SK-N-SH (cell line): ENCODE measurements at places on chromosomes 1 and 21.

DNA sequence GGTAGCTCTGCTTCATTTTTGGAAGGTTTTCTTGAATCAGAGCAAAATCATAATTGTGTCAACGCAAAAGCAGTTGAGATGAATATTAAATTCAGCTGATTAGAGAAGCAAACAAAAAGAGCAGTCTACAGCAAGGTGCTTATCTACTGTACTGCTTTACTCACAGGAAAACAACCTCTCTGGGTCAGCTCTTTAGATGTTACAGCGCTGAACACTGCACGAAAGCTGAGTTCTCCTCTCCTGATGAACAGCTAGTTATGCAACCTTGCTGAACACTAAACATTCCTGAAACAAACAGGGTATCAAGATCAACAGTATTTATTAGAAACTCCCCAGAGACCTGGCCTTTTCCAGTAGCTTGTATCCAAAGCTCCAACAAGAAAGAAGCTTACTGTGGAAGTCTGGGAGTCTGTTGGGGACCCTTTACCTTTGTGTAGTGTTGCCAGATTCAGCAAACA lies 41.3 kb downstream of the TBCE start:
- DNase-seq: no peak

GRCh38 chr1:204263254-204263910 lies 49.6 kb upstream of the GOLT1A start:
- peak; percentile 78 for DNase-seq

- no peak for DNase-seq
Measured at GRCh38 chr1:92755541-92756461, 29.1 kb downstream of the EVI5 start.

DNA sequence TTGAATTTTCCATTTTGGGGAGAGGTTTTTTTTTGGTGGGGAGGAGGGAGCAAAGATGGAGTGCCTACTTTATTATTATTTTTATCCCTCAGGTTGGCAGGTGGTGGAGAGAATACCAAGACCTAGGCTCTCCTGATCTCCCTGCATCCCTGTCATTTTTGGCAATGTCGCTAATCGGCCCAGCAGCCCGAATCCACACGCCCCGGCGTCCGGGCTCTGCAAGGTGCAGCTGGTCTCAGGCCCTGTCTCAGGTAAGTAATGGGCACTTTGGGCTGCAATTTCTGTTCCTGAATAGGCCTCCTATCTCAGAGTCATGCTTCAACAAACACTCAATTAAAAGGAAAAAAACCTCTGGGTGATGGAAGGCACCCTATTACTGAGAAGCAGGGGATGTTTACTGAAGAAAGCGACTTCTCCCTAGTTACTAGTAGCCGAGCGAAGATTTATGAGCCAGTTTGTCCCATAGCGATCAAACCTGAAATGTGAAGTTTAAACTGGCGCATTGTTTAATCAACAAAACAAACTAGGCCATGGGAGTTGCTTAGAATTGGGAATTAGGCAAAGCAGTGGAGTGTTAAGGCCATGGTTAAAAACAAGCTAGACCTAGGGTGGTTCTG lies 137.8 kb downstream of the RWDD3 start:
- DNase-seq: no peak

- peak; percentile 55 for DNase-seq
Measured at GRCh38 chr1:176692431-176692830, 229.5 kb downstream of the PAPPA2 start.

GRCh38 chr1:155904261-155904660 lies 6.9 kb downstream of the RIT1 start:
- DNase-seq: no peak

DNA sequence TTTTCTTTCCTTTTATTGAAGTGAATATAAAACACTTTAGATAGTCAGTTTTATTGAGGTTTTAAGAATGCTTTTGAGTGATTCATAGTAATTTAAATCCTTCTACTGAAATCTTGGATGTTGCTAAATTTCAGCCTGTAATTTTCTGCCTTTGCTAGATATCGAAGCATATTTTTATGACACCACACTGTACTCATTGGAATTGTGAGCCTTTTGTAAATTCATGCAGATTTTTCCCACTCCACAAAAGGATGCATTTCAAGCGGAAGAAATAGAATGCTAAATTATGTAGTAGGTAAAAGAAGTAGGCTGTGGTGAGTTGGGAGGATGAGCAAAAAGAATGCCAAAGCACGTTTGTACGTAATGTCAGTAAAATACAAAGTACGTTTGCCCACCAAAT lies 13.8 kb downstream of the SNX7 start:
- no peak for DNase-seq

- no peak for DNase-seq
Measured at GRCh38 chr1:246267896-246268295, 239.2 kb downstream of the SMYD3 start.

DNA sequence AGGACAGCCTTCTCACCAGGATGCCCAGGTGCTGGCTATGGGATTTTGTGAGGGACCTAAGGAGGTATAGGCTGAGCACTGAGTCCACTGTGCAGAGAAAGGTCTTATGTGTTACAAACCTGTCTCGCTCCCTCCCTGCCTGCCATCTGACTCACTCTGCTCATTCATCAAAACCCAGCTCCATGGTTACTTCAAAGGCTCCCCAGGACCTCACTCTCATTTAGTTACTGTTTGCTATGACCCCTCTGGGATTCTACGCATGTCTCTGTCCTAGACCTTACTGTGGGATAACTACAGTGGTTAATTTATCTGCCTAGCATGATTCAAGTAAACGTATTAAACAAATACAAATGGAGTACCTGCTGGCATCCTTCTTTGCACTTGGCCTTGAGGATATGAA lies 211.6 kb upstream of the KIAA0040 start:
- no peak for DNase-seq

GRCh38 chr21:44867999-44868700 lies 5.3 kb downstream of the PTTG1IP start:
- no peak for DNase-seq

- DNase-seq: no peak
Measured at GRCh38 chr1:55320891-55321290, 105.7 kb upstream of the USP24 start.

- peak; percentile 45 for DNase-seq
Measured at GRCh38 chr1:90579212-90579802, 137.8 kb downstream of the BARHL2 start.

DNA sequence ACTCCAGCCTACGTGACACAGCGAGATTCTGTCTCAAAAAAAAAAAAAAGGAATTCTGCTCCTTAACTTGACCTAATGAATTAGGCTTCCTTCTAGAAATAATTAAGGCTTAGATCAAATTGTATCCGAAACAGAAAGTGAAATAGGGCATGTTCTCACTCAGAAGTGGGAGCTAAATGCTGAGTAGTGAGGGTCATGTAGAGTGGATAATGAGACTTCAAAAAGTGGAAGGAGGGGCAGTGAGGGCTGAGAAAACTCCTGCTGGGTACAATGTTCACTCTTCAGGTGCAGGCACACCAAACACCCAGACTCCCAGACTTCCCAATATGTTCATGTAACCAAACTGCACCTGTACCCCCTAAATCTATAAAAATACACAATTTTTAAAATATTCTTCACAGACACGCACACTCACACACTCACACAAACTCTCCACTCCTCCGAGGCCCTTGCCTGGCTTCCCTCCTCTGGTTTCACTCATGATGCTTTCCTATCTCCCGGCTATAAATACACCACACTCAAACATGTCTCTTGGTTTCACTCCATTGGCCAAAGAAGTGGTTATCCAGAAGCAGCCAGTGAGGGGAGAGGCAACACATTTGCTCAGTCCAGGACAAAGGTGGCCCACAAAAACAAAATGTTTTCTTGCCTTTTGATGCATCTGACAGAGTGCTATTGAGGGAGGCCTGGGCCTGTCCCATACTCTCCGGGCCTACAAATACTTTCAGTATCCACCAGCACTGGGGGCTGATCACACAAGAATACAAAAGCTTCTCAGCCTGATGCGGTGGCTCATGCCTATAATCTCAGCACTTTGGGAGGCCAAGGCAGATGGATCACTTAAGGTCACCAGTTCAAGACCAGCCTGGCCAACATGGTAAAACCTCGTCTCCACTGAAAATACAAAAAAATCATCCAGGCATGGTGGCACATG lies 249.2 kb downstream of the TOMM20 start:
- no peak for DNase-seq

DNA sequence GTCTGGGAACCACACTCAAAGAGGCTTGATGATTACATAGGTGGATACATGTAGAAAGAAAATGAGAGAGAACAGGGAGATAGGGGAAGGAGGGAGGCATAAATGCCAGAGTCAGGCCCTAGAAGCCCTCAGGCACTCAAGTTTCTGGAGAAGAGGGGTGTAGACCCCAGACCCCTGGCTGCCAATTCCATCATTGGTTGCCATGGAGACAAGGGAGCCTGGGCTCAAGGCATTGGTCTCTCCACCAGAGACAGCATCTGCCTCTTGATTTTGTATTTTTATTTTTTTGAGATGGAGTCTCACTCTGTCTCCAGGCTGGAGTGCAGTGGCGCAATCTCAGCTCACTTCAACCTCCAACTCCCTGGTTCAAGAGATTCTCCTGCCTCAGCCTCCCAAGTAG lies 114.3 kb upstream of the GRIK3 start:
- DNase-seq: no peak

GRCh38 chr1:70656361-70656760 lies 245.3 kb downstream of the CTH start:
- peak; percentile 9 for DNase-seq

GRCh38 chr1:154551474-154551873 lies 7.0 kb downstream of the UBE2Q1 start:
- DNase-seq: no peak

DNA sequence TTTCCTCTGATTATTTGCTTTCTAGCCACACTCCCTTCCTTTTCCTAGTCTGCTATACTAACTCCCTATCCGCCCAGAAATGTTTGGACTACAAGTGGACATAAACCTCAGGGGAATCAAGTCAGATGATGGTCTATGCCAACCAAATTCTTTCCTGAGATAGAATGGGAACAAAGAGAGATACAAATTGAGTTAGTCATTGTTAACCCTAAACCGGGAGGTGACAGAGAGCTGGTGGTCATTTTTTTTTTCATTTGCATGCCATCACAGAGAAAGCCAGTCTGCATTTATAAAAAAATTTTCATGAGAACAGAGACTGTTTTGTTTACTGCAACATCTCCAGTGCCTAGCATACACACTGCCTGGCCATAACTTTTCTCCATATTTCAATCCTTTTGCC lies 35.0 kb downstream of the MYSM1 start:
- DNase-seq: no peak

GRCh38 chr1:27357281-27358037 lies 9.3 kb downstream of the MAP3K6 start:
- DNase-seq: peak; percentile 97

DNA sequence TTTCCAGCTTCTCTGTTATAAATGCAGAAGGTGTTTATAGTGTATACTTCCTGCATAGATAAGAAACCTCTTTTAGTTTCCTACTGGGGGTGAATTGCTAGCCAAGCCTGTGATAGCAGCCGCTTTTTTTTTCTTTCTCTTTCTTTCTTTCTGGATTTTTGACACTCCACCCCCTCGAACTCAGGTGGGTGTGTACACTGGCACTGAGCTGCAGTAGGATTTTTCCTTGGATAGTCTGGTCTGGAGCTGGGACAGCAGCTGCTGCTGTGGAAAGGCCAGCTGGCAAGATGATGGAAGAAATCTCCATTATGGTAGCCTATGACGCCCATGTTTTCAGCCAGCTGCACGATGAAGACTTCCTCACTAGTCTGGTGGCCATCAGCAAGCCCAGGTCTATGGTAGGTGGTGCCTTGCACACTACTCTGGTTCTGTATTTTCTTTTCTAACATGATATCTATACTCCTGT lies 122.5 kb upstream of the CACYBP start:
- no peak for DNase-seq

GRCh38 chr21:28148400-28149064 lies 844.1 kb downstream of the LTN1 start:
- DNase-seq: no peak

- no peak for DNase-seq
Measured at GRCh38 chr21:38220270-38220737, 36.5 kb upstream of the KCNJ15 start.

DNA sequence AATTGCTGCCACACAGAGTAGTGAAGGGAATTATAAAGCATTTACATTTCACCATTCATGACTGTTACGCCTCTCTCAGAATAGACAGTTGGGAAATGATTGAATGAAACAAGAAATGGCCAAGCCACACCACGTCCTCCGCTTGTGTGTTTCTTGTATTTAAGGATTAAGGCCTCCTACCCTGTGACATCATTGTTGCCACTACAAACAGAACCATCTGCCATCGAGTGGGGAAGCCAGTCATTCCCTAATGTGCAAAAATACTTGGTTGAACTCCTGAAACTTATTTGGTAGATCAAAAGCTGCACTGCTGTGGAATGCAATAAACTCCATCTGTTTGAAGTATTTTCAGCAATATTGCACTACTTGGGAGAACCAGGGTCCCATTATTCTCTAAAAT lies 99.0 kb upstream of the C1orf105 start:
- DNase-seq: no peak

DNA sequence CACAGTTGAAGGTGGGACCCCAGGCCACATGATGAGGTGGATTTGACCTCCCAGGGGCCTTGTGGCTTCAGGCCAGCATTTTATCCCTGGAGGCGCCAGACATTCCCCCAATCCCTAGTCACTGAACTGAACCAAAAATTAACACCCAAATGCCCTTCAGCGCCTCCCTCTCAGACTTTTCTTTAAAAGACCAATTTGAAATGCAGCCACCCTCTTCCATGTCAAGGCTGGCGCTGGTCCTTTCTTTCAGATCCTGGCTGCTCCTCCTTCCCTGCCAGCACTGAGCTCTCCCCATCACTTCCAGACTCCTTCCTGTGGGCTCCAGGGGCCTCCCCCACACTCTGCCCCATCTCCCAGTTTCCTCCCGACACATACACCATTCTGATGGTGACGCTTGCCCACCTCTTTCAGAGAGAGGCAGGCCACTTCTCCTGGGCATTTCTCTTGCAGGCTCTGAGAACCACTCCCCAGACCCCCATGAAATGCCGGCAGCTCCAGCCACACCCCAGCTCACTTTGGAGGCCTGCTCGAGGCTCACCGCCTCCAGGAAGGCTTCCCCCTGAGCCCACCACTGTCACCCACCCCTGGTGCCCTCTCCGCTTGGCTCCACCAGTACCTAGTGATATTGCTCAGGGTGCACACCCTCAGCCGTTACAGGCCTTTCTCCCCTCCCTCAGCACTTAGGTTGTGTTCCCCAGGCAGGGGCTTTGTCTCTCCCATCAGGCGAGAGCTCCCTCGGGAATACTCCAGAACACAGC lies 27.0 kb downstream of the NAV1 start:
- DNase-seq: no peak

GRCh38 chr1:200243042-200243437 lies 166.8 kb downstream of the ZNF281 start:
- DNase-seq: no peak

DNA sequence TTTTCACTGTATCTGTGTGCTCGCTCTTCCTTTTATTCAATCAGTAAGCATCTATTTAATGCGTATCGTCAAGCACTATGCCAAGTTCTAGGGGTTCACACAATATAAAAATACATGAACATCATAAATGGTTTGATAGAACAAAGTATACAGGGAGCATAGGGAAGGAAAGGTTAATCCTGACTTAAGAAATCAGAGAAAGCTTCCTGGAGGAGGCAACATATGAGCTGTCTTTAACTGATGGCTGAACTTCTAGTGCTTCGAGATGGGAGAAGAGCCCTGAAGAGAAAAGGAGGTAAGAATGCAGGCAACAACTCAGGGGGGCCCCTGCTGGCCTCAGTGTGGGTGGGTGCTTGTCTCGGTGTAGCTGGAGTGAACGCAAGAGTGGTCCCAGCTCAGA lies 63.6 kb upstream of the GALNT2 start:
- no peak for DNase-seq

GRCh38 chr1:223323491-223324484 lies 40.2 kb downstream of the SUSD4 start:
- DNase-seq: no peak

GRCh38 chr1:118825619-118826018 lies 162.5 kb downstream of the TBX15 start:
- no peak for DNase-seq
